ENCODE measurements at places on chromosomes 4 and X. TPM values are rescaled to one million over a fixed set of nuclear protein-coding genes. Genes with fewer than 3 reads are reported as not detected.

The FRMPD4 gene
- 0.41 TPM for total RNA-seq

The ALB gene
- total RNA-seq = not detected

The DRD5 gene
- not detected for total RNA-seq

The MFAP3L gene
- 0.82 TPM for total RNA-seq

The RBM46 gene
- total RNA-seq = not detected

The SSX1 gene
- total RNA-seq = not detected

All from fibroblast of the aortic adventitia (primary cell).